Gastroesophageal sphincter (tissue), 4 donors: ENCODE measurements at places on chromosomes 12 and 14.
A peak's percentile ranks its signal among the peaks of the same experiment; 100 is the strongest.

- no peak for ATAC-seq
Observed at GRCh38 chr12:24396224-24396623, 446.8 kb upstream of the SOX5 start.

GRCh38 chr12:7907009-7907408 lies 29.0 kb downstream of the SLC2A3 start:
- ATAC-seq = no peak

- ATAC-seq = no peak
Observed at GRCh38 chr12:85369365-85370154, 89.5 kb downstream of the ALX1 start.

DNA sequence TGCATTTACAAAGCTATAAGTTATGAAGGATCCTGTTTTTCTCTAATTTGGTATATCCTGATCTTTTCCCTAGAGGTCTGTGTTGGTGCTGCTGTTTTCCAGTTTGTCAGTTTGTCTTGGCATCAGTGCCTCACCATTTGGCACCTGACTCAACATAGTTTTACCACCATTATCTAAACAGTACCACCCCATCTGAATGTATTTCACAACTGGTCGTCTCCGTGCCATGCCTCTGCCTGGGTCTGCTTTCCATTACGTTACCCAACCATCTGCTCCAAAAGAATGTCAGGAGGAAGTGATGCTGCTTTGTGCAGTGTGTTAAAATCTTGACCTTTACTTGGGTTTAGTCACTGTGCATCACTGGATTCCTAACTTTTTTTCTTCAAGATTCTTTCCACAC lies 129.3 kb upstream of the RASSF8 start:
- peak; percentile 94 for ATAC-seq

- no peak for ATAC-seq
Observed at GRCh38 chr12:1922985-1923384, 4.5 kb upstream of the CACNA2D4 start.

- ATAC-seq = peak; percentile 61
Observed at GRCh38 chr14:64465831-64466554, 694 bp downstream of the AKAP5 start.

GRCh38 chr12:3247629-3248161 lies 170.5 kb downstream of the TSPAN9 start:
- ATAC-seq = no peak

GRCh38 chr12:2495417-2496112 lies 299.2 kb upstream of the FKBP4 start:
- ATAC-seq = no peak

- ATAC-seq = no peak
Observed at GRCh38 chr14:36866867-36867266, 205.2 kb downstream of the PAX9 start.

DNA sequence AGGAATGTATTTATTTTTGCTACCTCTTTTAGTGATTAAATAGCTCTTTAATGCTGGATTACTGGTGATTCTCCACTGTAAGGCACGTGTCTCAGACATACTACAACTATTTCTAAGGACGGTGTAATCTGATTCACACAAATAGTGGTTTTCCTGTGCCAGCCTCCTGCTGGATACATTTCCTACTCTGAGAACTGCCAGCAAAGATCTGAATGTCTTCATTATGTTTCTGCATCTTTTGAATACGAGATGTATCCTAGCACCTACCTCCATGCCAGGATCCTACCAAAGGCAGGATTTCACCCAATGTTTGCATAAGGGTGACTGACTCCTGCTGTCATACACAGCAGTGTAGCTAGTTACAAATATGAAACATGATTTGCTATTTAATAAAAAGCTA lies 120.6 kb downstream of the PRICKLE1 start:
- no peak for ATAC-seq

- ATAC-seq = no peak
Observed at GRCh38 chr12:130216031-130216430, 53.8 kb downstream of the FZD10 start.

DNA sequence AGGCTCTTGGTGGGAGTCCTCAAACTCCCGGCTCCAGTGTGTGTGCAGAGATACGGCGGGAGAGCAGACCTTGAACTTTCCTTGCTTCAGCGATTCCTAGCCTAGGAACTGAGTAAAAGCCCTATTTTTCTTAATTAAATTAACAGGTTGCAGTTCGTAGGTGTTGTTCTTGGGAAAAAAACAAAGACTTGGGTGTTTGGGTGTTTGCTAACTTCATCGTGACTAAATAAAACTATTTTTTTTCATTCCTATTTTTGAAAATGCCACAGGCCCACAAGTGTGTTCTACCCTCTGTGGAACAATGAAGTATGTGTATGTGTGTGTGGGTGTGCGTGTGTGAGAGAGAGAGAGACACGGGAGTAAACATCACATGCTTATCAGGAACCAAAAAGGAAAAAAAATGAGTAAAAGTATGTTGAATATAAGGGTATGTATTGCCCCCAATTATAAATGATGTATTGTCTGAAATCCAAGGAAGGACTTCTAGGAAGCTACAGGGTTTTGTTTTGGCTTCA lies 651 bp downstream of the TMEM117 start:
- peak; percentile 35 for ATAC-seq

GRCh38 chr12:6632026-6632983 lies 3.5 kb downstream of the LPAR5 start:
- ATAC-seq = no peak

- ATAC-seq = no peak
Observed at GRCh38 chr12:6450869-6451347, 934 bp upstream of the TAPBPL start.
